ENCODE measurements at places on chromosomes 3 and 15. TPM values are rescaled to one million over a fixed set of nuclear protein-coding genes. Genes with fewer than 3 reads are reported as not detected.

Gene GPR15
- total RNA-seq: not detected

Gene FSD2
- not detected for total RNA-seq

Gene FANCD2OS
- not detected for total RNA-seq

Gene PRR20G
- not detected for total RNA-seq
